ENCODE measurements at places on chromosomes 1 and 21. TPM values are rescaled to one million over a fixed set of nuclear protein-coding genes. Genes with fewer than 3 reads are reported as not detected.

Gene TRIM46
- total RNA-seq = 36.3 TPM

Gene TTC22
- total RNA-seq = not detected

Gene PBX1
- 430 TPM for total RNA-seq

Gene OPTC
- total RNA-seq = not detected

Gene IL19
- not detected for total RNA-seq

Gene MFAP2
- total RNA-seq = 14.7 TPM

Gene HAPLN2
- total RNA-seq = 1.3 TPM

Data from parietal lobe (tissue), 2 donors.